Naive thymus-derived CD8-positive, alpha-beta T cell (primary cell): ENCODE measurements at places on chromosomes 11 and 22. TPM values are rescaled to one million over a fixed set of nuclear protein-coding genes. Genes with fewer than 3 reads are reported as not detected.

HBG2 gene
- not detected for polyA plus RNA-seq

CCND1 gene
- polyA plus RNA-seq: 0.74 TPM

DNA sequence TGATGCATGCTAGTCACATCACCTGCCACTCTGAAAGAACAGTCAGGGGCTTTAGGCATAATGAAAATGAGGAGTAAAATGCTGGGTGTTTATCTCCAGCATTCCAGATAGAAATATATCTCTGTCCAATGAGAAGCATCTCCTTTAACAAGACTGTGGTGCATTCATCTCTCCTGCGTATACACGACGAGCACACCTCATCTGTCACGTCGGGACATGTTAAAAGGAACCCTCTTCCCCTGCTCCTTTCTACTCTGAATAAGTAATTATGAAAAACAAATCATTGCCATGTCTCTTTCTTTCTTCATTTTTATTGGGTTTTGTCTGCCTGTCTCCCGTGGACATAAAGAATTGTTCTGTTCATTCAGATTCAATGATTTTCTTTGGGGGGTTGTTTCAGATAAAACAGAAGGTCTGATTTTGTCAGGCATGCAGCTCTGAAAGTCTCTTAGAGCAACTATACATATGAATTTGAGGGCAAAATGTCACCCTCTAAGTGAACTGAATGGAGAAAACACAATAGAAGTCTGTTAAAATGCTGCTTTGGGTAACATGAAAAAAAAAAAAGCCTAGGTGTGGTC is 195.0 kb downstream of the MAML2 start:
- no peaks in the 10 kb centered on the region for H3K36me3 ChIP-seq
- H3K27ac ChIP-seq: peak overlapping the region; percentile 18
- peaks cover 50% of the 10 kb centered on the region for H3K4me1 ChIP-seq
- no peaks in the 10 kb centered on the region for H3K27me3 ChIP-seq
- no peak for DNase-seq

DNA sequence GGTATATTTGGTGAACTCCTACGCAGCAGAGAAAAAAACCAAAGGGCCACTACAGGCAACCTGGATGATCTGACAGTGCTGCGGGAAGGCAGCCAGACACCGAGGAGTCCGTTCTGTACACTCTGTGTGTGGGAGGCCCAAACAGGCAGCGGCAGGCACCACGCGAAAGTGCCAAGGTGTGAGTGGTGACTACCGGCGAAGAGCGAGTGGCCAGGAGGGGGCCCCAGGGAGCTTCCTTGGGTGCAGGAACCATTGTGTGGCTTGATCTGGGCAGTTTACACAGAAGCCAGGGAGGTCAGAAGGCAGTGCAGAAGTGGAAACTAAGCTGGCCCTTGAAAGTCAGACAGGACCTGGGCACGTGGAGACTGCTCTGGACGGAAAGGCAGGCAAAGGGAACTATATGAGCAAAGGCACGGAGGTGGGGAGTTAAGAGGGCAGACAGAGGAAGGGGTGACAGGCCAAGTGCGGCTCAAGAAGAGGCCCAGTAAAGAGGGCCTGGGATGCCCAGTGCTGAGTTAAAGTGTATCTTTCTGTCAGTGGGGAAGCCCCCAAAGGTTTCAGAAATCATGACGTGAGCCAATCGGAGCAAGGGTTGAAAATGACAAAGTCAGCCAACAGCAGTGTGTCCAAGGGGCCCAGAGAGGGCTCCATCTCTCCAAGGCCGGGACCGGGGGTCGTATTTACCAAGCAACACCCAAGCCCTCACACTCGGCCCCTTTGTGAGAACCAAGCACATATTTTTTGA is 10.6 kb downstream of the TMEM184B start:
- no peak overlapping the region for H3K4me3 ChIP-seq
- H3K4me1 ChIP-seq: peaks cover 41% of the 10 kb centered on the region
- no peak for DNase-seq
- no peaks in the 10 kb centered on the region for H3K27me3 ChIP-seq

DNA sequence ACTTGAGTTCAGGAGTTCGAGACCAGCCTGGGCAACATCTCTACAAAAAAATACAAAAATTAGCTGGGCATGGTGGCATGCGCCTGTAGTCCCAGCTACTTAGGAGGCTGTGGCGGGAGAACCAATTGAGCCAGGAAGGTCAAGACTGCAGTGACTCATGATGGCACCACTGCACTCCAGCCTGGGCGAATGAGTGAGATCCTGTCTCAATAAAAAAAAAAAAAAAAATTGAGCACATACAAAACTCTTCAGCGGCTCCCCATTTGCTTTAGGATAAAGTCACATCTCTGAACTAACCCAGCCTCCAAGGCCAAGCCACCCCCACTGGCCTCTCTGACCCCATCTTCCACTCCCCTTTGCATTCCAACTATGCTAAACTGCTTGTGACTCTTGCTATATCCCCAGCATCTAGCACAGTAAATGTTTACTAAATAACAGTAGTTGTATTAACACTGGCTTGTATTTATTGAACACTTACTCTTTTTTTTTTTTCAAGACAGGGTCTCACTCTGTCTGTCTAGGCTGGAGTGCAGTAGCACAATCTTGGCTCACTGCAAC is 28.9 kb downstream of the CREB3L1 start:
- H3K27me3 ChIP-seq: no peaks in the 10 kb centered on the region
- H3K27ac ChIP-seq: peak overlapping the region; percentile 60
- no peaks in the 10 kb centered on the region for H3K36me3 ChIP-seq
- no peak for DNase-seq
- no peak overlapping the region for H3K4me3 ChIP-seq

- H3K4me3 ChIP-seq: no peak overlapping the region
- no peak overlapping the region for H3K27ac ChIP-seq
- no peaks in the 10 kb centered on the region for H3K4me1 ChIP-seq
- DNase-seq: no peak
Measured at GRCh38 chr11:91650802-91651201, 573.8 kb upstream of the FAT3 start.

GRCh38 chr11:57900320-57900719 is 123.4 kb upstream of the OR9Q1 start:
- H3K27ac ChIP-seq: no peak overlapping the region
- DNase-seq: no peak
- H3K36me3 ChIP-seq: peaks cover 5% of the 10 kb centered on the region
- no peak overlapping the region for H3K4me3 ChIP-seq
- peaks cover 6% of the 10 kb centered on the region for H3K4me1 ChIP-seq

DNA sequence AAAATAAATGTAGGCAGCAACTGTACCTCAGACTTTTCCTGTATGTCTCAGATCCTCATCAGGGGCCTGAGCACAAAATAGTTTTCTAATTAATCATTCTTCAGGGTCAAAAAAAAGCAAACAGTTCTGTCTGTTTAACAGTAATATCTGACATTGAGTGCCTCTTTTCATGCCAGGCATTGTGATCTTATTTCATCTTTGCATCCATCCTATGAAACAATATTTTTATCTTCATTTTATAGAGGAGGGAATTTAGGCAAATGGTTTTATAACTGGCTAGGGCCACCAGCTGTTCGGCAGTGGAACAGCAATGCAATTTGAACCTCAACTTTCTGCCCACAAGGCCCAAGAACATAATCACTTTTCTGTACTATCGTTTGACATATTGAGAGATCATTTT is 145.6 kb downstream of the WNT7B start:
- peaks cover 12% of the 10 kb centered on the region for H3K36me3 ChIP-seq
- no peaks in the 10 kb centered on the region for H3K27me3 ChIP-seq
- H3K4me3 ChIP-seq: no peak overlapping the region
- no peak overlapping the region for H3K27ac ChIP-seq
- no peaks in the 10 kb centered on the region for H3K4me1 ChIP-seq
- DNase-seq: no peak
